ENCODE measurements at places on chromosomes 16 and 17.

GRCh38 chr16:74257061-74257460 is 39.6 kb upstream of the PSMD7 start:
- no peak for DNase-seq

DNA sequence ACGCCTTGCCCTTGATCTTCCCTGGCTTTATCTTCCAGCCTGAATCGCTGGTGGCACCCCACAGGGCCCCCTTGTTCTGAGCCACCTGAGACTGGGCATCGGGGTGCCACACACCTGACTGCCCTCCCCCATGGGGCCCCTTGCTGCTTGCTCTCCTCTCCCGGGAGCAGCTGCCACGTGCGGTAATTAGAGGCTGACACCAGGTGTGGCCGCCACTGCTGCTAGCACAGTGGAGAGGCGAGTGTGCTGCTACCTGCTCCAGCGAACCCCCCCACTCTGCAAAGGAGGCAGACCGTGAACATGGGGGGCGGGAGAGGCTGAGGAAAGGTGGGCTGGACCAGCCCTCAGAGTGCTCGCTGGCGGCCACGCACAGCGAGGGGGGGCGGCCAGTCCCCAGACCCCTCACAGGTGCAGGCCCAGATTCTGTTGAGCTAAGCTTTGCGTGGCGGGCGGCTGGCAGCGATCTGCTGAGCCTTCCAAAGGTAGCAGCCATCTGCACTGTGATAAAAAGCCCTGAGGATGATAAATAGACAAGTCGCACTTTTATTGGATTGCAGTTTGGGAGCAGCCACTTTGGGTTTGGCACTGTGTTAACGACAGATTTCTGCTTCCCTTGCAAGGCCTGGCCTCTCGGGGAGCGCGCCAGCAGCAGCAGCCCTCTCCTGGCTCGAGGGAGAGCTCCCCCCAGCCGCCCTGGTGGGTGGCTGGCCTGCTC is 167.9 kb upstream of the GSE1 start:
- DNase-seq: no peak

- DNase-seq: no peak
Observed at GRCh38 chr16:30546115-30546514, 11.5 kb upstream of the ZNF747 start.

- DNase-seq: no peak
Observed at GRCh38 chr17:2795441-2796163, 636 bp upstream of the RAP1GAP2 start.

- DNase-seq: no peak
Observed at GRCh38 chr17:28648698-28649097, 3.7 kb upstream of the BLTP2 start.

DNA sequence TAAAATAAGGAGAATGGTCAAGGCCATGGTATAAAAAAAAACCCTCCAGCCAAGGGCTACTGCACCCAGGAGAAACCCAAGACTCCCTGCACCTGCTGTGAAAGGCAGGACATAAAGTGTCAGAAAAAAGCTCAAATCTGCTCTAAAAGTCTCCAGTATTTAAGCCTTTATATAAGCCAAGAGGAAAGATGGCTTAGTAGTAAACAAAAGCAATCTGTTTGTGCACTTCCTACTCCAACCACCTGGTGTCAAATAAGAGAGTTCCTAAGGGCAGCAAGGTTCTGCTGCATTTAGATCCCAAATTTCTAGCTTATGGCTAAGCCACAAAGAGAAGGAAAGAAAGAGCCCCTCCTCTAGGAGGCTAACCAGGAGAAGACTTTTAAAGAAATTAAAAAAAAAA is 20.6 kb downstream of the ACSM1 start:
- DNase-seq: no peak

DNA sequence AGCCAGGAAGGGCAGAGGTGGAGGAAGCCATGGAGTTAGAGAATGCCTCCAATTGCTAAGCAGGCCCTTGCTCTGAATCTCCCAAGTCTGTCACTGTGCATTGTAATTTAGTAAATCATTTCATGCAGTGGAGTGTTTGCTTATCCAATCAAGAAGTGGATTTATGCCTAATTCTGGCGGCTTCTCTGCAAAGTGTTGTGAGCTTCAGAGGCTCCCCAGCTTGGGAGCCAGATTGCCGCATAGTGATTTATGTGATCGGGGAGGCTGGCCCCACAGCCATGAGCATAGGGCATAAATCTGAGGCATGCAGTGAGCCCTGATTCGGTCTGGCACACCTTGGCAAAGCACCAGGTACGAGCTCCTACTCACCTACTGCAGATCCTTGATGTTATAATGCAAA is 520.8 kb downstream of the HS3ST4 start:
- DNase-seq: no peak

DNA sequence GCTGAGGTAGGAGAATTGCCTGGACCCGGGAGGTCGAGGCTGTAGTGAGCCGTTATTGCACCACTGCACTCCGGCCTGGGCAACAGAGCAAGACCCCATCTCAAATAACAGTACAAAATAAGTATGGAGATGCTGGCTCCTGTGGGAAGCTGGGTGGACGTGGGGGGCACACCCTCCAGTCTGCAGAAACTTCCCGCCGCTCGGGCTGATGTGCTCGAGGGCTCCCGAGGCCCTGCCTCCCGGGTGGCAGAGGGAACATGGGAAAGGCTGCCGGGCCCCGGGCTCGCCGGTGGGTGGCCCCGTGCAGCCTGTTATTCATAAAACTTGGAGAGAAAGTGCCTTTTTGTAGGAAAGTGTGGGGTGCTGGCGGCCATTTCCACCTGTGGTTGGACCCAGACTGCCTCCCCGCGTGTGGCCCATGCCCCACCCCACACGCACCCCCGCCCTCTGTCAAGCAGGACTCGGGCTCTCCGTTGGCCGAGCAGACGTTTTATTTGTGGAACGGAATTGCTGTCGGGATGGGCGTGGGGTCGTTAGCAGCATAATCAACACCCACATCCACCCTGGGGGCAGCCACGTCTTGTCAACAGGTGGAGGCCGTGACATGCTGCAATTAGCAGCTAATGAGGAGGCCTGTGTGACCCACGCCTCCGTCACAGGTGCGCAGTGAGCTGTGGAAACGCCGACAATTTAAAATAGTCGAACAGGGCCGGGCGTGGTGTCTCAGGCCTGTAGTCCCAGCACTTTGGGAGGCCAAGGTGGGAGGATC is 7.4 kb upstream of the CIAO3 start:
- no peak for DNase-seq

- DNase-seq: no peak
Observed at GRCh38 chr17:3033741-3034577, 29.4 kb downstream of the OR1D5 start.

GRCh38 chr16:48462106-48462740 is 77.0 kb upstream of the SIAH1 start:
- no peak for DNase-seq

DNA sequence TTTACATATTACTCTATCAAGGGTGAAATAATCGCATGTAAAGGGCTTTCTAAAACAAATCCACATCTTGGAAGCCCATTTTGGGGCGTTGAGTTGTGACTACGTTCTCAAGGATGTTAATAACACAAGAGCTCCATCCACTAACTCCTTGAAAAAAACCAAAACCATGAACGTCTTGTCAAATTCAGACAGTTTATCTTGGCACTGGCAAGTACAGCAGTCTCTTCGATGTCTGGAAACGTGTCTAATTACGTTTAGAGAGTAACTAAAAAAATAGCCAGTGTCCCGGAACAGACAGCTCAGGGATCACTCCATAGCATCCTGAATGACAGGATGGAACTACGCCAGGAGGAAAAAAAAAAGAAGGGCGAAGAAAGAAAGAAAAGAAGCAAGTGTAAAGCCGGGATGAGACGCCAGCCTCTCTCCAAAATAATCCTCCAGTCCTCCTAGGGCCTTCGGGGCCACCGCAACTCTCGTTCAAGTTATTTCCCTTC is 954 bp downstream of the MYO1D start:
- no peak for DNase-seq

DNA sequence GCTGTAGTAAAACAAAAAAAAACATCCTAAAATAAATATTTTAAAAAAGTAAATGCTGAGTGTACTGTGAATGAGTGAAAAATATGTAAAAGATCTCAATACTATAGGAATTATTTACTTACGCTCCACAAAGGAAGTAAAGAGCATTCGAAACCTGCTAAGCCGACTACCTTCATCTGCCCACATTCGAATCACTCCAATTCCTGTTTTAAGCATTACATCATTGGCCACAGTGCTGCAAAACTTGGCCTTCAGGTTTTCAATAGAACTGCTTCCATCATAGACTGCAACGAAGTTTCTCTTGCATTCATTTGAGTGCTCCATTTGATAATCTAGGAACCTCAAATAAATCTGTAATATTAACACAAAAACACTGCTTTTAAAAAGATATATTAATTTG is 34.4 kb downstream of the NETO2 start:
- no peak for DNase-seq

GRCh38 chr16:287298-287811 is 4.4 kb downstream of the PDIA2 start:
- DNase-seq: no peak

GRCh38 chr17:76273445-76274111 is 8.4 kb downstream of the UBALD2 start:
- DNase-seq: no peak

DNA sequence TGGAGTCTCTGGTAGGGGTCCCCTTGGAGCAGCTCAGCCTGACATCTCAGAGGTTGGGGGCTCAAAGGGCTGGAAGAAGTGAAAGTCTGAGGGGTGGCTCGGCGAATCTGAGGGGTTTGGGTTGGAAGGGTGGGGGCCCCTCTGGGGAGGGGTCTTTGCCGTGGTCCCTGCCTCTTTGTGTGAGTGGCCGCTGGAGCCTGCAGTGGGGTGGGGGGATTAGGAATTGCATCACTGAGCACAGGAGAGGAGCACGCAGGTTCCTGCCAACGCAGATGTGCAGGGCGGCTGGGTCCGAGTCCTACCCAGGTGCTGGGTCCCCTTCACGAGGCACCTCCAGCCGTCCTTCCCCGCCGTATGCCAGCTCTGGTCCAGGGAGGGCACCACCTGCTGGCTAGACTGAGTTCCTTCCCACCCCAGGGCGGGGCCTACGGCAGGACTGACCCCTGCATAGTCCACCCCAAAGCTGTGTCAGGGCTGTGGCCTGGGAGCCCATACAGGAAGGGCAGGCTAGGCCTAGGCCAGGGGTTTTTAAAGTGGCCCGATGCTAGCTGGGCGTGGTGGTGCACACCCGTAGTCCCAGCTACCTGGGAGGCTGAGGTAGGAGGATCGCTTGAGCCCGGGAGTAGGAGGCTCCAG is 9.9 kb downstream of the FMNL1 start:
- peak; percentile 27 for DNase-seq

GRCh38 chr17:41977991-41978390 is 11.4 kb downstream of the CNP start:
- no peak for DNase-seq

GRCh38 chr16:72532906-72533410 is 361.0 kb upstream of the PMFBP1 start:
- DNase-seq: no peak

DNA sequence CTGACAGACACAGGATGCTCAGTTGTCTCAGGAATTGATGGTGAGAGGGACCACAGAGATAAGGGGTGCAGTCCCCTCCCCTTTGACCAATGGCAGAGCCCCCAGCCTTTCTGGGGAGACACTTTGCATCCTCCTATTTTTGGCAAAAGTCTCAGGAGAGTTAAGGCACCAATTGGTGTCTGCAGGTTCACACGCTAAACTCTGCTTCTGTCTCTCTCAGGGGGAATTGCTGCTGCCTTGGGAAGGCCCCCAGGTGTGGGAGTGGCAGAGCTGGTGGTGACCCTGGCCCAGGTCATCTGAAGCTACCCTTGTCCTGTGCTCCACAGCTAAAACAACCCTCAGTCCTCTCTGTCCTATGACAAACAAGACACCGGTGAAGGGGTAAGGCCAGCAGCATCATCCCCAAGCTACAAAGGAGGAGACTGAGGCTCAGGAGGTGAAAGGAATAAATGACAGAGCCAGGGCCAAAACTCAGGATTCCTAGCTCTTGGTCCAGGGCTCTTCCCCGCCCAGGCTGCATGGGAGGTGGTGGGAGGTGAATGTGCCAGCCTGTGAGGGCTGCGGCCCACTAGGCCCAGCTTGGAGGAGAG is 20.3 kb downstream of the OSBPL7 start:
- DNase-seq: no peak

- DNase-seq: no peak
Observed at GRCh38 chr16:54696522-54696921, 234.1 kb upstream of the IRX5 start.

DNA sequence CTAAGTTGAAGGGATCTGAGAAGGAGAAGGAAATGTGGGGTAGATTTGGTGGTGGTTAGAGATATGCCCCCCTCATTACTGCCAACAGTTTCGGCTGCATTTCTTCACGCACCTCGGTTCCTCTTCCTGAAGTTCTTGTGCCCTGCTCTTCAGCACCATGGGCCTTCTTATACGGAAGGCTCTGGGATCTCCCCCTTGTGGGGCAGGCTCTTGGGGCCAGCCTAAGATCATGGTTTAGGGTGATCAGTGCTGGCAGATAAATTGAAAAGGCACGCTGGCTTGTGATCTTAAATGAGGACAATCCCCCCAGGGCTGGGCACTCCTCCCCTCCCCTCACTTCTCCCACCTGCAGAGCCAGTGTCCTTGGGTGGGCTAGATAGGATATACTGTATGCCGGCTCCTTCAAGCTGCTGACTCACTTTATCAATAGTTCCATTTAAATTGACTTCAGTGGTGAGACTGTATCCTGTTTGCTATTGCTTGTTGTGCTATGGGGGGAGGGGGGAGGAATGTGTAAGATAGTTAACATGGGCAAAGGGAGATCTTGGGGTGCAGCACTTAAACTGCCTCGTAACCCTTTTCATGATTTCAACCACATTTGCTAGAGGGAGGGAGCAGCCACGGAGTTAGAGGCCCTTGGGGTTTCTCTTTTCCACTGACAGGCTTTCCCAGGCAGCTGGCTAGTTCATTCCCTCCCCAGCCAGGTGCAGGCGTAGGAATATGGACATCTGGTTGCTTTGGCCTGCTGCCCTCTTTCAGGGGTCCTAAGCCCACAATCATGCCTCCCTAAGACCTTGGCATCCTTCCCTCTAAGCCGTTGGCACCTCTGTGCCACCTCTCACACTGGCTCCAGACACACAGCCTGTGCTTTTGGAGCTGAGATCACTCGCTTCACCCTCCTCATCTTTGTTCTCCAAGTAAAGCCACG is 28.3 kb downstream of the STH start:
- DNase-seq: no peak

- no peak for DNase-seq
Observed at GRCh38 chr17:31834448-31834847, 24.6 kb downstream of the COPRS start.

GRCh38 chr16:73006026-73006425 is 41.9 kb downstream of the ZFHX3 start:
- DNase-seq: no peak

DNA sequence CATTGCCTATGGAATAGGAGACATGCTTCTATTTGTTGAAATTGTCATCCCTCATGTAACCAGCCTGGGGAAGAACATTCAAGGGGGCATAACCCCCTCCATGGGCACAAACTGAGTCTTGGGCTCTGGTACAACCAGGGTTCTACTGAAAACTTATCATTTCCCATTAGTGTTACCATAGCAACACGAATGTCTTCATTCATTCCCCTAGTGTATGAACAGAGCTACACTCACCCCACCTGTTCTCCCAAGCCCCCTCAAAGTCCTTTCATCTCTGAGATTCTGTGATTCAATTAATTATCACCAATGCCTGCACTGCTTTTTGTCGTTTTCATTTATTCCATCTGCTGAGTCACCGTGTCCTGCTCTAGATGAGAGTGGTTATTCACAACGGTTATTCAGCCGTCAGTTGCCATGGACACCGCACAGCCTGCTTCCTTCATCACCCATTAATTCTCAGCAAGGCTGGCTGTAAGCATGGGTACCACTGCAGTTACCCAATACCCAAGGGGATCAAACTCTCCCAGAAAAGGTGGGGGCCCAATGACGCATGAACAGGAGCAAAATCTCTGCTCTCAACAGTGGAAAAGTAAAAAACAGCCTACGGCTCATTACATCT is 1.6 kb upstream of the GAST start:
- DNase-seq: no peak

GRCh38 chr17:28996554-28997096 is 9.2 kb downstream of the SEZ6 start:
- no peak for DNase-seq

Data from CD4-positive, alpha-beta T cell treated with Interleukin-2 at 100 ng/mL for 4 hours (primary cell).